ENCODE measurements at places on chromosomes 16 and 17.

DNA sequence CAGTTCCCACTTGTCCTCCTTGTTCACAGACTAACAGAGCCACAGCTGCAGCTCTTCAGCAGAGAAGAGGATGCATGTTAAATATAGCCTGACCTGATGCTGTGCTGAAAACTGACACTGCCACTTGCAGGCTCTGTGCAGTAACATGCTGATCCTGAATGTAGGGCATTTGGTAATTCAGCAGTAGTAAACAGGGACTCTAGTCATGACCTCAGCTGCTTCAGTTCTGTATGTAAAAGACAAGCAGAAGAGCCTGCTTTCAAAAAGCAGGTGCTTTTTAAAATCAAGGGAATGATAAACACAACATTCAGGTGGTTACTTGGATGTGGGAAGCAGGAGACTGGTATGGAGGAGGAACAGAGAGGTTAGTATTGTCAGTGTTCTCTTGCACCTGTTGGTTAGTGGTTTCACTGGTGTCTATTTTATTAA is 33.8 kb downstream of the ESRP2 start:
- DNase-seq: no peak

- no peak for DNase-seq
Measured at GRCh38 chr16:1708083-1708767, 2.2 kb downstream of the MAPK8IP3 start.

- no peak for DNase-seq
Measured at GRCh38 chr17:34252444-34253138, 2.5 kb upstream of the CCL2 start.

DNA sequence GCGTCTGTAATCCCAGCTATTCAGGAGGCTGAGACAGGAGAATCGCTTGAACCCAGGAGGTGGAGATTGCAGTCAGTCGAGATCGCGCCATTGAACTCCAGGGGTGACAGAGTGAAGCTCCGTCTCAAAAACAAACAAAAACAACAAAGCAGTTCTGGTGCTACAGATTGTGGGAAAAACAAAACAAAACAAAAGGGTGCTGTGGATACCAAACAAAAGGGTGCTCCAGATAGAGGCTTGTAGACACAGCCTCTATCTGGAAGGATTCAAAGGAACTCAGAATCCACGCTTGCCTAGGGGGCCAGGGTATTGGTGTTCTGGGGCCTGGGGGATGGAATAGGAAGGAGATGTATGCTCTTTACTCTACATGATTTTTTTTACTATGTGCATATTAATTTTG is 2.5 kb downstream of the MYLK3 start:
- DNase-seq: no peak

DNA sequence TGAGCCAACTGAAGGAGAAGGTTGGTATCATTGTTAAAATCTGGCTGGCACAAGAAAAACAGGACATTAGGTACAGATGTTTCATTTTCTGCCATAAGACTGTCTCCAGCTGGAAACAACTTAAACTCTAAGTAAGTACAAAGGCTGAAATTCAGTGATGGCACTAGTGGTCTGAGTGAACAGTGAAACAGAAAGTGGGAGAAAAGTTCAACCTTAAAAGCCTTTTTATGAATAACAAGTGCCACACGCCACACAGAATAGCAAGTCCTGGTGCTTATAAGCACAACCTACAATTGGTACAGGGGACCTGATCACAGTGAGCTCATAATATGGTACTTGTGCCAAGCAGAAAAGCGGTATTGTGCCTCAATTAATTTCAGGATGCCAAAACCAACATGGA is 56.7 kb downstream of the CEP112 start:
- no peak for DNase-seq

GRCh38 chr16:73196670-73197069 is 148.7 kb upstream of the ZFHX3 start:
- DNase-seq: peak; percentile 51

DNA sequence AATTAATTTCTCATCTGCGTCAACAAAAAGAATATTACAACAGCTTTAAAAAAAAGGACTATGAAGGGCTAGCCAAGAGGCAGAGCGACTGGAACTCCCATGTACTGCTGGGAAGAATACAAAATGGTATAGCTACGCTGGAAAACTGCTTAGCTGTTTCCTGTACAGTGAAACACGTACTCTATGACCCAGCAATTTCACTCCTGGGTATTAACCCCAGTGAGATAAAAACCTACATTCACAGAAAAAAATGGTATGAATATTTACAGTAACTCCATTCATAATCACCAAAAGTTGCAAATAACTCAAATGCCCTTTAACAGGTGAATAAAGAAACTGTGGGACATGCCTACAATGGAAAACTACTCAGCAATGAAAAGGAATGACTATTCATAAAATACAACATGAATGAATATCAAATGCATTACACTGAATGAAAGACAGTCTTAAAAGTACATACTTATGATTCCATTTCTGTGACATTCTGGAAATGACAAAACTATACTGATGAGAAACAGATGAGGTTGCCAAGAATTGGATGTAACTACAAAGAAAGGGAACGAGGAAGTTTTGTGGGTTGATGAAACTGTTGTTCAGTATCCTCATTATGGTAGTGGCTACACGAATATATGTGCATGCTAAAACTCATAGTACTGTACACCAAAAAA is 27.6 kb downstream of the CMTM4 start:
- no peak for DNase-seq

DNA sequence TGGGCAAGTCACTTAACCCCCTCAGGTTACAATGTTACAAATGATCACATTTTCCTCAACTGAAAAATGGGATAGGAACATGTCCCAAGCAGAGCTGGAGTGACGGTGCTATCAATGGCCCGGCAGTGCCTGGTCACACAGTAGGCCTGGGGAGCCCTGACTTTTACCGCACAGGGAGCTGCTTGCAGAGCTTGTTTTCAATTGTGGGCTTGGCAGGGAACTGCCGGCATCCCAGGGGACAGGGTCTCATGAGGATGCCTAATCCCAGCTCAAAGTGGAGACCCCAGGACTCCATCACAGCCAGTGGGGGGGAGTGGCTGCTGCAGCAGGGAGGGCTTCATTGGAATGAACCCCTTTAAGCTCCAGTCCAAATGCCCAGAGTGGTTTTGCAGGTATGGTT is 11.4 kb downstream of the SNX20 start:
- DNase-seq: no peak

DNA sequence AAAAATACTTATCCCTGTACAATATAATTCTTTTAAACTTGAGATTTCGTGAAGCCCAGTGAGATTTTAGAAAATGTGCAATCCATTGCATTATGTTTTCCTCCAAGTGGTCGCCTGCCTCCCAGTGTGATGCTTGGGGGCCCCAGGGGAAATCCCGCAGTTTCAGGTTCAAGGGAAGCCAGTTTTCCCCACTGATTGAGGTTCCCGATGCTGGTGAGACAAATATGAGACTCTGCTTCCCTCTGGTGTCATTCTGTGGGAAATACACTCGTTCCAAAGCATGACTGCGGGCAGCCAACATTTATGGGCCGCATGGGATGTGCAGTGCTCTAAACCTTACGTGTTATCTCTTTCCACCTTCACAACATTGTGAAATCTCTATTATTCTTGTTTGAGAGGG is 200.8 kb downstream of the PRKCB start:
- DNase-seq: peak; percentile 36

GRCh38 chr17:45895304-45895968 is 1.1 kb downstream of the MAPT start:
- peak; percentile 32 for DNase-seq

GRCh38 chr16:87849419-87850008 is 19.8 kb downstream of the SLC7A5 start:
- DNase-seq: no peak

GRCh38 chr16:87062569-87063442 is 254.4 kb downstream of the C16orf95 start:
- DNase-seq: peak; percentile 75
